ENCODE measurements at places on chromosomes 1 and 21.

DNA sequence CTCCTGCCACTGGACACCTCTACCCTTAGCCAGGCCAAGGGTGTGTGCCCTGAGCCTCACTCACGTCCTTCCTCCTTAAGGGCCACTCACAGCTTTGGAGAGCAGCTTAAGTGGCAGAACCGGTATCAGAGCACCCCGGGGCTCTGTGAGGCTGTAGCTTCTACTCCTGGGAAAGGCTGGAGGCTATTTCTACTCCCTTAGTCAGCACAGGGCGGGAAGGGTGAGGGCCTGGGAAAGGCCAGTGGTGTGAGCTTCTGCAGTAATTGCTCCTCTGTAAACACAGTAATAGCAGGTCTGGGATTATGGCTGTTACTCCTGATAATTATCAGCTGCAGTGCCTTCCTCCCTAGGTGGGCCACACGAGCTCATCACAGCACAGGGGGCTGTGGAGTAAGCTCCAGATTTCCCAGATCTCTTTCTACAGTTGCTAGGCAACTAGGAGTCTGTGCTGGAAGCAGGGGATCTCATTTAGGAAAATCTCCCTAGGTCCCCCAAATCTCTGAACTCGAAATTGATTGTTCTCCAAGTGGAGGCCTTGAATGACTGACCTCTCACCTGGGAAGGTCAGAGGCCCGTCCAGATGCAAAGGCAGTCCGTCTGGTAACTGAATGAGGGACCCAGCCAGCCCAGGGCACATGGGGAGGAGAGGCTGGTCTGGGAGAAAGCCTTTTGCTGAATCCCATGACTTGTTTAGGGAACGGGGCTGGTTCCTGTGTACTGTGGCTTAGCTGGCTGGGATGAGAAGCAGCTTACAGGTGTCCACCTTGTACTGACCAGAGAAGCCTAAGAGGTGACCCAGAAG lies 29.3 kb downstream of the IER5 start:
- DNase-seq: no peak

- DNase-seq: no peak
These were observed 1002.4 kb upstream of the ADGRL4 start for GRCh38 chr1:80008934-80009333.

DNA sequence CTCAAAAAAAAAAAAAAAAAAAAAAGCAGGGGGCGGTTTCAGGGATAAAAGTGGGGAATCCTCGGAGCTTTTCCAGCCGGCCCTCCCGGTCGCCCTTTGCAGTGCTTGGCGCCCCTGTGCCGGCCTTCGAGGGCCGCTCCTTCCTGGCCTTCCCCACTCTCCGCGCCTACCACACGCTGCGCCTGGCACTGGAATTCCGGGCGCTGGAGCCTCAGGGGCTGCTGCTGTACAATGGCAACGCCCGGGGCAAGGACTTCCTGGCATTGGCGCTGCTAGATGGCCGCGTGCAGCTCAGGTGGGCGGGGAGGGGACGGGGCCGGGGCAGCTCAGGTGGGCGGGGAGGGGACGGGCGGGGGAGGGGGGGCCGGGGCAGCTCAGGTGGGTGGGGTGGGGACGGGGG lies 25.3 kb downstream of the RNF223 start:
- no peak for DNase-seq

- DNase-seq: no peak
These were observed 5.1 kb downstream of the PEF1 start for GRCh38 chr1:31639543-31639942.

DNA sequence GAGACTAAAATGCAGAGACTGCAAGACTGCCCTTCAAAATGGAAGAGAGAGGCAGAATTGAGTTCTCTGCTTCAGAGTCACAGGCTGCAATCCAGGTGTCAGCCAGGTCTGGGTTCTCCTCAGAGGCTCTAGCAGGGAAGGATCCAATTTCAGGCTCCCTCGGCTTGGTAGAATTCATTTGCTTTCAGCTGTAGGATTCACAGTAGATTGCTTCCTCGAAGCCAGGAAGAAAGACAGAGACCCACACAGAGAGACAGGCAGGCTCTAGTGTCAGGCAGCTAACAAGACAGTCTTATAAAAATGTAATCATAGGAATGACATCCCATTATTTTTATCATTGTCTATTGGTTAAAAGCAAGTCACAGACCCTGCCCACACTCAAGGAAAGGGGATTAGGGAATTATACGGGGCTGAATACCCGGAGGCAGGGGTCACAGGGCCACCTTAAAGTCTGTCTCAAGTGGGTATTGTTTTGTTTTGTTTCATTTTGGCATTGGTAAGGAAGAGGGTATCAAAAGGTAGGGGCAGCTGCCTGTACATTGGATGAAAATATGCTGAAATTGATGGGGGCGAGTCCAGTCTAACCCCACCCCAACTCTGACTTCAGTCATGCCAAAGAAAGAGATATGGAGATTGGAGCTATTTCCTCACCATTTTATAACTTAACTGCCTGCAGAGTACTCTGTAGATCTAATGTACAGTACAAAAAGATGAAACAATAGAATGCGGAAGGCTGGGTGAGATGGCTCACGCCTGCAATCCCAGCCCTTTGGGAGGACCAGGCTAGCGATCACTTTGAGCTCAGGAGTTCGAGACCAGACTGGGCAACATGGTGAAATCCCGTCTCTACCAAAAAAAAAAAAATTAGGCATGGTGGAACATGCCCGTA lies 9.5 kb upstream of the TBCE start:
- no peak for DNase-seq

DNA sequence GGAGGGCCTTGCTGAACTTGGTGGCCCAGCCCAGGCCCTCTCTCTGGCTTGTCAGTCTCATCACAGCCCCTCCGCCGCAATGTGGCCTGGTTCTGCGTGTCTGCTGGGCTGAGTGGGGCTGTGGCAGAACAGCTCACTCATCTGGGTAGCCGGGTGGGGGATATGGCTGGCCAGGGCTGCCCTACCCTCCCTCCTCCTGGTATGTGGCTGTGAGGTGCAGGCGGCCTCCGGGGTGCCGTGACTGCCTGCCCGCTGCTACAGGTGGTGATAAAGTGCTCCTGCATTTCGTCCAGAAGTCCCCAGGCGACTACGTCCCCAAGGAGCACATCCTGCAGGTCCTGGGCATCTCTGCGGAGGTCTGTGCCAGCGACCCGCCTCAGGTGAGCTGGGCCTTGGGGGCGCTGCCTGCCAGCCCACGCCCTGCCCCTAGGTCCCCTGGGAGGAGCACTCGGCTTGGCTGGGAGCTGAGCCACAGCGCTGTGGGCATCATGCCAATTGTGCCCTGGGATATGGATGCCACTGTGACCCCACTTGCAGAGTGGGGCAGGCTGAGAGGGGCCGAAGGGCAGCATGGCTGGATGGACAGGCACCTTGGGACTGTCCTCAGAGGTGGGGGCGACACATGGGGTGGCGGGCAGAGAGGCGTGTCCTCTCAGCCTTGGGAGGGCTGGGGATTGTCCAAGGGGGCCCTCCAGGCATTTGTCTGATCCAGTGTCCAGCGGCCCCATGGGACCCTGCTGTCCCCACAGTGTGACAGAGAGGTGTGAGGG lies 2.3 kb downstream of the PRXL2B start:
- no peak for DNase-seq

DNA sequence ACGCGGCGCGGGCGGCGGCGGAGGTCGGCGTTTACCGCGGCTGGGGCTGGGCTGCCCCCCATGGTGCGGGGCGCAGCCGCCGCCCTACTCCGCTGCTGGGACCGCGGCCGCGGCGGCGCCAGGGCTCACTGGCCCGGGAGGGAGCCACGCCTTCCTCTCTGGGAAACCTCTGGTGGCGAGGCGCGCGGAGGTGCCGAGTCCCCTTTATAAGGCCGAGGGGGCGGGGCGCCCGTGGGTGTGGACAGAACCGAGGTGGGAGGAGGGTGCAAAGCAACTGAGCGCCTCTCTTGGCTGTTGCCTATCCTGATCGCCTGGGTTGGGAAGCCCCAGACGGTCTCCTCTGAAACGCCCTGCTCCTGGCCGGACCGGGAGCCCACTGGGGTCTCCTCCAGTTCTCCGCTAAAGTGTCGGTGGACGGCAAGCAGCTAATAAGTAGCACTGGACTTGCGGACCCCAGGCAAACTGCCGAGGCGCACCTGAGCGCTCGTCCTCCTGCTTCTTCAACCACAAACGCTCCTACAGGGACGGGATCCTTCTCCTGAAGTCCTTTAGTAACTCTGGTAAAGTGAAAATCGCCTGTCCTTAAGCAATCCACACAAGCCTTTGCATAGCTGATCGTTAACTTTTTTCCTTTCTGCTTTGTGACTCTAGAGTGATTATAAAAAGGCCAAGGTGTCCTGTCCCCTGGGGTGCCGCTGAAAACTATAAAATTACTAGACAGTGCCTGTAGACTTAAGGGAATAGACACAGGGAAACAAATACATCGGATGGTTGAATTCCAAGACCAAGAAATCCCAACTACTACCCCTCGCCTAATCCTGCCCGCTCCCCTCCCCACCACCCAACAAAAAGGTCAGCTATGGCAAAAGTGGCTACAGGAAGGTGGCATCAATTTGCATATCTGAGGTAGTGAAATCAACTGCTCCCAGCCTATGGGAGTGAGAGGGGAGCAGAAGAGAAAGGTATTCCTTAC lies at the start of gene PTGER3:
Gene PTGER3 (minus strand): TSS at position 182 of the 973 bp plus-strand sequence. CDS start 239 bp downstream, outside the sequence.
- DNase-seq: peak; percentile 29

DNA sequence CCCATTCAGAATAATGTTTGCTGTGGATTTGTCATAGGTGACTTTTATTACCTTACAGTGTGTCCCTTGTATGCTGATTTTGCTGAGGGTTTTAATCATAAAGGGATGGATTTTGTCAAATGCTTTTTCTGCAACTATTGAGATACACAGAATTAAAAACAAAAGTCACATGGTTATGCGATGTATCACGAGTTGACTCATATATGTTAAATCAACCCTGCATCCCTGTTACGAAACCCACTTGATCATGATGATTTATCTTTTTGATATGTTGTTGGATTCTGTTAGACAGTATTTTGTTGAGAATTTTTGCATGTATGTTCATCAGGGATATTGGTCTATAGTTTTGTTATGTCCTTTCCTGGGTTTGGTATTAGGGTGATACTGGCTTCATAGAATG lies 10.7 kb upstream of the OR2T34 start:
- DNase-seq: no peak

DNA sequence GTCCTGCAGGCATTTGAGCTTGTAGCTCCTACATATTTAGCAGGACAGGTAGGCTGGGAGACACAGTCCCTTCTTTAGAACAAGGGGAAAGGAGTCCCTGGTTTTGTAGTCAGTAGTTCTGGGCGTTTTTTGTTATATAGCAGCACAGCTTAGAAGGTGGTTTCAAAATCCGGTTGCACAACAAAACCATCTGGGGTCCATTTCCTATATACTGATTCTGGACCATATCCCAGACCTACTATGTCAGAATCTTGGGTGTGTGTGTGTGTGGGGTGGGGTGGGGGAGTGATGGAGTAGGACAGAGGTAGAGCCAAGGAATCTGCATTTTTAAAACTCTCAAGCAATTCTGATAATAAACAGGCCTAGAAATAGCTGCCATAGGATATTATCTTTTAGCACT lies 21.6 kb downstream of the METTL13 start:
- no peak for DNase-seq

GRCh38 chr1:5427026-5427613 lies 565.1 kb downstream of the NPHP4 start:
- DNase-seq: no peak
